ENCODE measurements at places on chromosomes 13 and 19.

GRCh38 chr19:3880471-3881271 lies at the start of gene ATCAY:
Gene ATCAY, plus strand, starts transcription at chr19:3880685. Its CDS starts 5,083 bp downstream, at chr19:3885768.
- DNase-seq: no peak

DNA sequence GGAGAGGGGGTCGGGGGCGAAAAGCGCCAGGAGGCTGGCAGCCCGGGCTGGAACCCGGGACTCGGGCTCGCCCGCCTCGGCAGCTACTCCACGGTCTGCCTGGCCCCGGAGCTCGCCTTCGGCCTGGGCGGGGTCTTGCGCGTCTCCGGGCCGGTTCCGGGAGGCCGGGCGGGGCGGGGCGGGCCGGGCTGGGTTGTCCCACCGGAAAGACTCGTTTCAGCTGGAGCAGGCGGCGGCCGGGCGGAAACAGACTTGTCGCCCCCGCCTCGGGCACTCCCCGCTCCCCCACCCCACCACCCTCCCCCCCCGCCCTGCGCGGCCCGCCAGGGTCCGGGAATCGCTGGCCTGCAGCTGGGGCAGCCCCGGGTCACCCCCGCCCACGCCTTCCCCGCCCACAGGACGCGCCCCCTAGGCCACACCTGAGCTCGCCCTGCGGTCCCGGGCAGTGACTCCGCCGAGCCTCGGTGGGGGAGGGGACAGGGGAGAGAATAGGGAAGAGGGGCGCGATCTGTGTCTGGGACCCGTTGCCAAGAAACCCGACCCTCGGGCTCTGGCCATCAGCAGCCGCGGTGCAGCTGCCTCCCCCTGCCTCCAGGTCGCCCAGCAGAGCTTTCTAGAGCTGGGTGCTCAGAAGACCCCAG lies 109.4 kb downstream of the KCTD15 start:
- DNase-seq: no peak

DNA sequence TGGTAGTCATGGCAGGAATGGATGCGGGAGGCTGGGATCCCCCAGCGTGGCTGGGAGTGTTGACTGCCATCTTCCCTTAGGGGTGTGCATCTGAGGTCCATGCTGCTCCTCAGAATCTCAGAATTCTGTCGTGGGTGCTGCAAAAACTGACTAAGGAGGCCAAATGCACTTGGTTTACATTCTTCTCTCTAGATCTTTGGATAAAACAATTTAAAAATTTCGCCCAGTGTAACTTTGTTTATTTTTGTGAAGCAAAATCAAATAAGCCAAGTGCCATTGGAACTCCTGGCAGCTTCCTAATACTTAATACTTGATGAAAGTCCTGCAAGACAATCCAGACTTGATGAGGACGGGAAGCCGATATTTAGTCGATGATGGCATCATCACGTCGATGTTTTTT lies 27.8 kb upstream of the TM9SF2 start:
- no peak for DNase-seq

- DNase-seq: no peak
Observed at GRCh38 chr13:31978021-31978420, 53.6 kb upstream of the FRY start.

- no peak for DNase-seq
Observed at GRCh38 chr19:55157064-55157908, at the start of gene TNNI3. Gene TNNI3, minus strand, starts transcription at chr19:55157732. Its CDS starts 143 bp downstream, at chr19:55157589.

DNA sequence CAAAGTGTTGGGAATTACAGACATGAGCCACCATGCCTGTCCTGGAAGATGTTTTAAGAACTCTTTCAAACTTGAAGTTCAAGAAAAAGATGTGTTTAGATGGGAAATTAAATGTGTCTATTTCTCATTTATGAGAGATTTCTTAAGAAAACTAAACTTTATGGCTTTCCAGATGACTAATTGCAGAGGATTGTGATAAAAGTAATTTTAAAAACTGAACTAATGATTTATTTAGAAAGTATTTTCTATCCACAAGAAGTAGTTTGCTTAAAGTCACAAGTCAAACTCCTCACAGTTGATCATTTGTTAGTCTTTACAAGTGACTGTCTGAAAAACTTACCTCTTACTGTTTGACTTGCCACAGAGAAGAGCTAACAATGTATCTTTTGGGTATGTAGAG lies 89.6 kb upstream of the SPRY2 start:
- DNase-seq: no peak

All from CD4-positive, alpha-beta T cell treated with Interleukin-4 for 4 hours (primary cell).